ENCODE measurements at places on chromosomes 4 and X.

- no peak for DNase-seq
Measured at GRCh38 chr4:30537456-30537855, 182.7 kb upstream of the PCDH7 start.

DNA sequence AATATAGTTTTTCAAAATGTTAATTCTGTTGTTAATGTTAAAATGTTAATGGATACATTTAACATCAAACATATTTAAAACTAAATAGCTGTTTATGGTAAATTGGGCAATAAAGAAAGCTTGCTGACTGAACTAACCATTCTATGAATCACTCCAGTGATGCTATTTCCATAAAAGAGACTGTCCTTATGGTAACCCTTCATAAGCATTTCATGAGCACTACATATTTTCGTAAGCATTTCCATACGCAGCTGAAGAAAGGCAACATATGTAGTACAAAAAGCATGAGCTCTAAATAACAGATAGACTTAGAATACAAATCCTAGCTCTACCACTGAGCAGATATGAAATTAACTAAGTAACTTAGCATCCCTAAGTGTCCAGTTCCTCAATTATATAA is 188.9 kb downstream of the COL25A1 start:
- DNase-seq = no peak

DNA sequence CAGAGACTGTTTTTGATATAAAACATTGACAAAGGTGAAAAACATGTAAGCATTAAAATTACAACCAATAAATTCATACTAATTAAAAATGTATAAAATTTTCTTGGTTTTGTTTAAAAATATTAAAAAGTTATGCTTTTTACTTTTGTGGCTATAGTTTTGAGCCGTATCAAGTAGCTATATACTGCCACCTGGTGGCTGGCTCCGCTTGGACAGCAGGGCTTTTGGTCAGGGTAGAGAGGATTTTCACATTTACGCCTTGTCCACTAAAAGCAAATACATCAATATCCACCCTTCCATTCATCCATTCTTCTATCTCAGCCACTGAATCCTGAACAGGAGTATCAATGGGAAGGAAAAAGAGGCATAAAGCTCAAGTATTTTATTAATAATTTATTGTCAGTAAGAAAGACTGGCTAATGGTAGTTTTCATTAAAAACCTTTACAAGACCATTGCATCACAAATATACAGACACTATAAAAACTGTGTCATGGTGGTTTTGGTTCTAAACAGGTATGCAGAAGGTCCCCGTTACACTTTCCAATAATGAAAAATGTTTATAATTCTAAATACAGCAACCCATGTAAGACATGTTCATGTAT is 32.1 kb upstream of the MTNR1A start:
- peak; percentile 6 for DNase-seq

DNA sequence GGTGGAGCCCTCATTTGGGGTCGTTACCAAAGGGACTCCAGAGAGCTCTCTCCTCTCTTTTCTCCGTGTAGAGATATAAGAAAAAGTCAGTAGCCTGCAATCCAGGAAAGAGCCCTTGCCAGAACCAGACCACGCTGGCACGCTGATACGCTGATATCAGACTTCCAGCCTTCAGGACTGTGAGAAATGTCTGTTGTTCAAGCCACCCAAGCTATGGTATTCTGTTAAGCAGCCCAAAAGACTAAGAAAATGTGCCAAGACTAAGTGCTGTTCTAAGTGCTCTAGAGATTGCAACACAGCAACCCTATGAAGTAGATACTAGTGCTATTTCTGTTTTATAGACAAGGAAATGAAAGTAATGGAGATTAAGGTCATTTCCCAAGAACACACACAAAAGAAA is 205.7 kb downstream of the CAMK2D start:
- DNase-seq = no peak

GRCh38 chr4:121885115-121885514 is 14.8 kb upstream of the BBS7 start:
- no peak for DNase-seq

- DNase-seq = peak; percentile 0
Measured at GRCh38 chr4:168076989-168077725, 15.2 kb upstream of the ANXA10 start.

GRCh38 chrX:1537031-1537715 is at the start of gene P2RY8:
TSS of gene P2RY8 (minus strand) at chrX:1537185. CDS start at chrX:1466558, 70,627 bp downstream.
- peak; percentile 71 for DNase-seq

DNA sequence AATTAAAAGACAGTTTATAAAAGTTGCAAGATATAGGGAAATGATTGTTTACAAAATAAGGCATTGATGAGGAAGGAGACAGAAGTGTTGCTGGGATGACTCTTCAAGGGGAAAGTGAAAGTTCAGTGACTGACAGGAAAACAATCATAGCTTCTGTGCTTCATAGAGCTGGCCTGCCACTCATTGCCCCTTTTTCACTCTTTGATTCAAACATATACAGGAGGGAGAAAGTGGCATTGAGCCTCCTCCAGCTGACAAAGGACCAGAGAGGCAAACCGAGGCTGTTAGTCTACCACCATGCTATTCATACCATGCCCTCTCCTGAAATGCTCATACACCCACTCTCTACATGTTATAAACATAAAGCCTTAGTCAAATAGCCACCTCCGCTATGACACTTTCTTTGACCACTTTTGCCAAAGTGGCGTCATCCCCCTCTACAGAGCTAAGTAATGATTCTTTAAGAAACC is 79.2 kb upstream of the ATOH1 start:
- DNase-seq = no peak

DNA sequence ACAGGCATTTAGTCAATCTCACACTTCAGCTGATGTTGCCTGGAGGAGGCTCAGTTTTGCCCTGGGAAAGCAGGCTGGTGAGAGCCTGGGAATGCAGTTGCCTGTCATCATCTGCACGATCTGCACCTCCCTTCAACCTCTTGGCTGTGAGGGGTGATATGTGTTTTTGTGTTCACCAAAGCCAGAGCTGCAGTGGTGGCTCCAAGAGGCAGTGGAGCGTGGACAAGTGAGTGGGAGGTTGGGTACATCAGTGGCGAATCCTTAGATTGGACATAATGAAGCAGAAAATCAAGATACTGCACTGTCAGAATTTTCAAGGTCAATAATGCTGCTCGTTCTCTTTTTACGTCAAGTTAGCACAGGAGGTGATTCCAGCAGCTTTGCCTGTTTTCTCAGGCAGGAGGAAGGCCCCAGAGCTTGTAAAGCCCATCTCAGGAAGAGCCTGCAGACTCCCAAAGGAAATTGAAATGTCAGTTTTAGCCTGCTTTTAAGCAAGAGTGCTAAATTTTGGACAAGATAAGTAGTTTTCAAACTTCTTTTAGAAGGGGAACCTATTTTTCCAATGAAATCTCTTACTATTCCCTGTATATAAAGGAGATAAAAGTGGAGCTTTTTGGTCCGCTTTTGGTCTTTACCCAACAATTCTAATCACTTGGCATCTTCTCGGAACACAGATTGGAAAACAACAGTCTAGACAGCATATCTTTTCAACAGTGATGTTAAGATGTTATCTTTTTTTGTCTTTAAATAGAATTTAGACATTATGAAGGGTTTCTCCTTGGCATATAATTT is 92.8 kb downstream of the FRAS1 start:
- DNase-seq = no peak

GRCh38 chr4:73152893-73153292 is 83.4 kb upstream of the COX18 start:
- DNase-seq = no peak

DNA sequence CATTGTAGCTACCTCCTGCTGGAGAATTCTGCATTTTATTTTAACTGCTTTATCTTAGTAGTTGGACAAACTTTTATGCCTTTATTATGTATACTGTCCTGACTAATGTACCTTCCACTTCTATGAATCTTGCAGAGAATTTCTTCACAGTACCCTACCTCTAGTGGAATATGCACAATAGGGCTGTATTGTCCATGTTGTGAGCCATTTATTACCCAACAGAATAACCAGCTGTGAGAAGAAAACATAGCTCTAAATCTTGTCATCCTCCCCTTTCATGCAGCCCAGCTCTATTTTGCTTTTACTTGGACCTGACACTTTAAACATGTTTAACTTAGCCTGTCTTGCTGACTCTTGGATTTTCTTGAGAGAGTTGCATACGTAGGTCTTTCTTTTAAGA is 56.2 kb downstream of the MCUB start:
- no peak for DNase-seq

GRCh38 chrX:133302775-133303445 is 84.8 kb upstream of the TFDP3 start:
- DNase-seq = no peak

DNA sequence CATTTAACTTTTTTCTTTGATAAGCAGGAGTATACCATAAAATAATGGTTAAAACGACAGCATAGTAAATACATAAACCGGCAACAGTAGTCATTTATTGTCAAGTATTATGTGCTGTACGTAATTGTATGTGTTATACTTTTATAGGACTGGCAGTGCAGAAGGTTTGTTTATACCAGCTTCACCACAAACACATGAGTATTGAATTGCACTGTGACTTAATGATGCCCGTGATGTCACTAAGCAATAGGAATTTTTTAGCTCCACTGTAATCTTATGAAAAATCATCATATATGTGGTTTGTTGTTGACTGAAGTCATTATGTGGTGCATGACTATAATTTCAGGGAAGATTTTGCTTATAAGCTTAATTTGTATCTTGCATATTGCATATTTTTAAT is 424.6 kb downstream of the PABPC4L start:
- DNase-seq = no peak

- no peak for DNase-seq
Measured at GRCh38 chr4:26806331-26806730, 54.3 kb upstream of the STIM2 start.

GRCh38 chrX:51361251-51361650 is 28.6 kb downstream of the NUDT10 start:
- no peak for DNase-seq

- no peak for DNase-seq
Measured at GRCh38 chrX:81174286-81174685, 27.4 kb downstream of the HMGN5 start.

GRCh38 chr4:37662251-37662650 is 23.9 kb downstream of the RELL1 start:
- no peak for DNase-seq

GRCh38 chr4:176034499-176034898 is 31.1 kb upstream of the WDR17 start:
- DNase-seq = no peak

- no peak for DNase-seq
Measured at GRCh38 chr4:24434241-24434640, 150.1 kb downstream of the DHX15 start.

GRCh38 chrX:66638591-66639500 is at the start of gene EDA2R:
TSS of gene EDA2R (minus strand) at chrX:66639078. CDS start at chrX:66616020, 23,058 bp downstream.
- DNase-seq = peak; percentile 1

DNA sequence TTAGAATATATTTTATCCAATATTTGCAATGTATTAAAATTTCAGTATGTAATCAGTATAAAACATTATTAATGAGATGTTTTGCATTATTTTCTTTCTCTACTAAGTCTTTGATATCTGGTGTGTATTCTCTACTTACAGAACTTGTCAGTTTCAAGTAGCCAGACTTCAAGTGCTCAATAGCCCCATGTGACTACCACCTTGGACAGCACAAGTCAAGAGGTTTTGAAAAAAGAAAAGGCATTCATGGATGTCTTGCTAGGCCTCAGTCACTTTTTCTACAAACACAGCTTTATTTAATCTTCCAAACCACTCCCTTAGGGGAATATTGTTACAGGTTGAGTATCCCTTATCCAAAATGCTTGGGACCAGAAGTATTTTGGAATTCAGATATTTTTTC is 189.4 kb downstream of the QDPR start:
- DNase-seq = no peak

DNA sequence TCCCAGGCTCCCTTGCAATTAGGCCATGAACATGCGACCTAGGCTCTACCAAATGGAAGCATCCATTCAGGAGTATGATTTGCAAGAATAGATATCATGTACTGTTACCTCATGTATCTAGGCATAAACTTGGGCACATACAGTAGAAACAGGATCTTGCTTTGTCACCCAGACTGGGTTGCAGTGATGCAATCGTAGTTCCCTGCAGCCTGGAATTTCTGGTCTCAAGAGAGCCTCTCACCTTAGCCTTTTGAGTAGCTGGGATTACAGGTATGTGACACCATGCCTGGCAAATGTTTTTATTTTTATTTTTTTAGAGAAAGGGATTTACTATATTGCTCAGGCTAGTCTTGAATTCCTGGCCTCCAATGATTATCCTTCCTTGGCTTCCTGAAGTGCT is 994.2 kb downstream of the ADGRL3 start:
- no peak for DNase-seq

DNA sequence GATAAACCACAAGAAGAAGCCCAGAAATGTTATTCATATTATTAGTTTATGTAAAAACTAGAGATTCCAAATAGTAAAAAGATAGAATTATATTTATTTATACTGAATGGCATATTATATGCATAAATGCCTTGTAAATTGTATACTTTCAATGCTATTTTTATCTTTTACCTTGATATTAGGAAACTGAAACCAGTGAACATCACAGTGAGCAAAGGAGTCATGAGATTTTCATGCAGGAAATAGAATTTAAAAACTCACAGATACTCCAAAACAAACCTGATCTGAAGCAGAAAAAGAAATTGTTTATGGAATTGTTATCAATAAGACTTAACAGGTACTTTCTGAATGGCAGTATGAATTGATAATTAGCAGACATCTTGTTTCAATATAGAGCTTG is 207.3 kb upstream of the CENPE start:
- DNase-seq = no peak

DNA sequence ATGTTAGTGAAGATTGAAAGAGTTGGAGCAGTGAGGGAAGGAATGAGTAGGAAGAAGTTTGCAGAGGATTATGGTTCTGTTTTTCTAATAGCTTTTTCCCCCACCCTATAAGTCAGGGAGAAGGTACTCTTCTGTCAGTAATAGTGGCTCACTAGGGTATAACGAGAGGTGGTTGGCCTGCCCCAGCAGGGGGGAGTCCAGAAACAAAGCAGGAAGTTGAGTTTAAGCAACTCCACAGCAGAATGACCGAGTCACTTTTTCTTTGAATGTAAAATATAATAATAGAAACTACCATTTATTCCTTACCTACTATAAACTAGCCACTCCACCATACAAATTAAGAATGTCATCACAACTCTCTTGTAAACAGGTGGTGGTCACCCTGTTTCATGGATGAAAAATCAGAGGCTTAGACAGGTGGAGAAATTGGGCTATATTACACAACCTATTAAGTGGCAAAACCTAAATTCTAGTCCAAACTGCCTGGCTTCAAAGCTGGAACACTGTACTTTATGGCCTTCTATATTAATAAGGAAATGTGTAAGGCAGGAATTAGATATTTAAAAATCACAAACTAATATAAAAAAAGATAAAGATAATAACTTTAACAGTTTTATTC is 21.9 kb downstream of the AP1AR start:
- DNase-seq = no peak
